ENCODE measurements at places on chromosomes 3 and 15.

- DNase-seq = no peak
These were observed 16.3 kb downstream of the SNAPC5 start for GRCh38 chr15:66481107-66481856.

- no peak for DNase-seq
These were observed 404.2 kb upstream of the RGMA start for GRCh38 chr15:93493172-93493571.

DNA sequence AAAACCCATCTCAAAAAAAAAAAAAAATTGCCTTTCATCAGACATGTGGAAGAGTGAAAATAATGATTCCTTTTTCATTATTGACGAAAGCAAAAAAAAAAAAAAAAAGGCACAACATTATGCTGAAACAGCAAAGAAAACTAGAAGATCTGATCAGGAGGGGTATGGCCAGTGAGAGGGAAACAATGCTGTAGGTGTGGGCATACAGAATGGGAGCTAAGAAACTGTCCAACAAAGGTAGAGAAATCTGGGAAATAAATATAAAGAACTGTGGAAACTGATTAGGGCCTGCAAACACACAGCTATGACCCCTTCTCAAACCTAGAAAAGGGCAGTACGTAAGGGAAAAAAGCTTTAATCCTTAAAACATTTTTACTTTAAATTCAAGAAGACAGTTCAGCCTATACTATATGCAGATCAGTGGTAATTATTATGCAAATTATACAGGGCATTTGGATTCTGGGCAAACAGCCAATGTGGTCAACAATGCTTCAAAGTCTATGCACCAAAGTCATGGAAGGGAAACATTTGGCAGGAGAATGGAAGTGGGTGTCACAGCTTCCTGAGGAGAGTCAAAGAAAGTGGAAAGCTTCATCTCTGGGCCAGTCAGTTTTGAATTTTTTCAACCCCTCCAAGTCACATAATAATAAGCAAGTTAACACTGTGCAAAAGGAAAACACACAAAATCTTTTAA is 68.3 kb upstream of the SLC12A8 start:
- no peak for DNase-seq

GRCh38 chr3:132008837-132009236 is 26.0 kb downstream of the CPNE4 start:
- no peak for DNase-seq

- no peak for DNase-seq
These were observed 46.5 kb downstream of the BSN start for GRCh38 chr3:49600781-49601180.

GRCh38 chr3:184712248-184713039 is 580 bp upstream of the MAGEF1 start:
- no peak for DNase-seq

DNA sequence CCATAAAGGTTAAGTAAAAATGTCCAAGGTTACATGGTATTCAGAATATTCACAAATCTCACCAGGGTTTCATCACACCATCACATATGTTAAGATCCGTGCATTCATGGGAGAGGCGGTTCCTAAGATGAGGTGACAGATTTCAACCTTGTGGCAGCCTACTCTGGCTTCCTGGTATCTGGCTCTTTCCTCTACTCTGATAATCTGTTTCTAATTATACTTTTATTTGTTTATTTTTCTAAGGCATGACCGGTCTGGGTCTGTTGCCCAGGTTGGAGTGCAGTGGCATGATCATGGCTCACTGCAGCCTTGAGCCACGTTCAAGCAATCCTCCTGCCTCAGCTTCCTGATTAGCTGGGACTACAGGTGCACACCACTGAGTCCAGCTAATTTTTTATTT is 34.4 kb downstream of the RAF1 start:
- no peak for DNase-seq

DNA sequence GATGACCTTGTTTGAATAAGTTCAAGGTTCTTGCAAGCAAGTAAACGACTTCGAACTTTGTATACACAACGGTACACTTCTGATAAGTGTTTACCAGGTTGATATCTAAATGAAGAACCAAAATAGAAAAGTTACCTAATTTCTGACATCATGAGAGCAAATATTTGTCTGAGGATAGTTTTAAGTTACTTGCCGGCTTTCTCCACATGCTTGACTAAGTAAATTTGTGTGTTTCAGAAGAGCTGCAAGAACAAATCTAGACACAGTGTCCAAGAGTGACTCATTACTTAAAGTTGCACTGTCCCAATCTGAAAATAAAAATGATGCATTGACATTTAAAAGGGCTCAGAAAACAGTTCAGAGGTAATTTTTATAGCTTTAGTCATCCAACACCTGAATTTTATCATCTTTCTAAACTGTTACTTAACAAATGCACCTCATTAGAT is 115.1 kb downstream of the HERC1 start:
- DNase-seq = no peak

DNA sequence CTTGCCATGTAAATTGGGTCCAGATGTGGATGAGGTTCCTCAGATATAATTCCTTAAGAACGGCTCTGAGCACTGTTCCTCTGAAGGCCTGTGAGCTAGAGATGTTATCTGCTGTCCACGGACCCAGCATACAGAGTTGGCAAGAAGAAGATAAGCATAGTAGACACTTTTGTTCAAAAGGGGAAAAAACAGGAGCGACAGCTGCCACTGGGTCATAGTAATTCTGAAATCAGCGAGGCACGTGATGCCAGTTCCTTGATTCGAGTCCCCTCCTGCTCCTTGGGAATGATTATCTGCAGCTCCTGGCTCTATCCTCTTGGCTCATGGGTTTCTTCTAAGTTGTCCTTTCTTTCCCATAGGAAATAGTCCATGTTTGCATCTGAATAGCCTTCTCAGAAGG is 2.5 kb upstream of the RAB7A start:
- no peak for DNase-seq

DNA sequence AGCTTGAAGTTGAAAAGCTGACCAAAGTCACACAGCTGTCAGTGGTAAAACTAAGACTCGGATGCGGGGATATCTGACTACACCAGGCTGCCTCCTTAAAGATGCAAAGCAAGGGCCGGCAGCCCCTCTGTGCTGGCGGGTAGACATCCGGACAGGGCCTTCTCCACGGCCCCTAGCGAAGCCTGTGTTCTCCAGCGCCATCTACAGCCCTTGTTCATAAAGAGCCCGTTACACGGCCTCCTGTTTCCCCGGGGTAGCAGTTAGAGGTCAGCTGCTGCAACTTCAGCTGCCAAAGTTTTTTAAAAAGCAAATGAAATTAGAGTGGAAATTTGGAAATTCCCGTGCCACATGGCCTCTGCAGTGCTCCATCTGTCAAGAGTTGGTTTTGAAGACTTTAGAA is 383.0 kb downstream of the TBL1XR1 start:
- no peak for DNase-seq

DNA sequence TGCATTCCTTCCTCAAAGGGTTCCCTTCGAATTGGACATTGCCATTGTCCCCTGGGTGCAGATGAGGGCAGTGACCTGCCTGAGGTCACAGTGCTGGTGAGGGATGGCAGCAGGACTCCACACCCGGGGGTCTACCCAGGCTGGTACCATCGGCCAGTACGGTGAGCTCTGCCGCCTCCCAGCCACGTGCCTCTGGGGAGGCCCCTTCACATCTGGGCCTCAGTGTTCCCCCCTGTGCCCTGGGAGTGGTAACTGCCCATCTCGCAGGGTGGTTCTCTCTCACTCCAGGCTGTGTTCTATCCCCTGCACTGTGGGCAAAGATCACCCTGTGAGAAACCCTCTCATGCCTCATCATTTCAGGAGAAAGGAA is 99.4 kb upstream of the IQSEC1 start:
- no peak for DNase-seq

Measured in activated CD4-positive, alpha-beta T cell treated with anti-CD3 and anti-CD28 coated beads for 4 hours (primary cell).